Posterior vena cava (tissue), 2 donors: ENCODE measurements at places on chromosomes 16 and 17. TPM values are rescaled to one million over a fixed set of nuclear protein-coding genes. Genes with fewer than 3 reads are reported as not detected.

DNA sequence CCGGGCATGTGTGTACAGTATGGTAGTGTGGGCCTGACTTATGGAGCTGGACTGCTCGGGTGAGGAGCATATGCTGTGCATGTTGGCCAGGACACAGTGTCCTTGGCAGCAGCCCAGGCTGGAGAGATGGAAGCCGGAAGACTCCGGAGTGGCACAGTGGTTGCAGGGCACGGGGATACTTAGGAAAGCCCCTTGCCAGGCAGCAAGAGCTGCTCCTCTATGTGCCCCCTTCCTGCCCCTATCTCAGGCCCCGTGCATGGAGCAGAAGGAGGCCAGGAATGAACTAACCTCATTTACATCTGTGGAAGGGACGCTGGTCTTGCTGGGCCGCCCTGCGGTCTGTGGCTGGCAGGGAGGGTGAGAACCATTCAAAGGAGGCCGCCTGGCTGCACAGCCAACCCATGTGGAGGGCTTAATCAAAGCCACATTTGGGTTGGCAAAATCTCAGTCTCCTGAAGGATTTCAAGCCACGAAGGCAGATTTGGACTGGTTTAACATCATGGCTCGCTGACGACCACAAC, 32.2 kb upstream of the RCVRN start:
- no peak for DNase-seq

GRCh38 chr16:85535352-85536072, 77.6 kb upstream of the GSE1 start:
- DNase-seq = no peak

DNA sequence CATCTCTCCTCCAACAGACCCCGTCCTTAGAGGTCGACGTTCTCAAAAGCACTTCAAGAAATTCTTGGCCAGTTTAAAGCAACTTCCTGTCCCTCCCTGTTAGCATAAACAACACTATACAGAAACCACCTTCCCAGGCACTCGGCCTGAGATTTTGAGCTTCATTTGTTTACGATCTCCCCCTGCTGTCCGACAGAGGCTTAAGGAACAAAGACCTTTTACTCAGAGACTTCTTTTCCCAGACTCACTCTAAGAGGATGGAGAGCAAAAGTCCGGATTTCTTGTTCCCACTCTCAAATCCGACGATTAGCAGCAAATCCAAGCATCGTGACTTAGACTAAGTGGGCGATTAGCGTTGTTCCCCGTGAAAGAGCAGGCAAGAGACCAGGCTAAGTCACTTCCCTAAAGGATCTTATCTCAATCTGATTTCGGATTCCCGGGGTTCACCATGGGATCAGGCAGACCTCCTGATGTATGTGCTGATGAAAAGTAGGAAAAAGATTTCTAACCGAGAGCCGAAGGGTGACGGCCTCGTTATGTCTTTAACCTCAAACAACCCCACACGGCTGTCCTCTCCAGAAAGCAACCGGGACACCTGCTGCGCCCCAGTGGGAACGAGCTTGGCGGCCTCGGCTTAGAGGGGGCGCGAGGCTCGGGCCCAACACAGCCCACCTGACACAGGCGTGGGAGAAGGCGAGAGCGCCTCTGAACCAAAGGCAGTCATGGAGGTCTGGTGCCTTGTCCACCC, 598 bp downstream of the INPP5K start:
- no peak for DNase-seq

GRCh38 chr17:75640556-75641119, 7.4 kb downstream of the SMIM5 start:
- DNase-seq = no peak

DNA sequence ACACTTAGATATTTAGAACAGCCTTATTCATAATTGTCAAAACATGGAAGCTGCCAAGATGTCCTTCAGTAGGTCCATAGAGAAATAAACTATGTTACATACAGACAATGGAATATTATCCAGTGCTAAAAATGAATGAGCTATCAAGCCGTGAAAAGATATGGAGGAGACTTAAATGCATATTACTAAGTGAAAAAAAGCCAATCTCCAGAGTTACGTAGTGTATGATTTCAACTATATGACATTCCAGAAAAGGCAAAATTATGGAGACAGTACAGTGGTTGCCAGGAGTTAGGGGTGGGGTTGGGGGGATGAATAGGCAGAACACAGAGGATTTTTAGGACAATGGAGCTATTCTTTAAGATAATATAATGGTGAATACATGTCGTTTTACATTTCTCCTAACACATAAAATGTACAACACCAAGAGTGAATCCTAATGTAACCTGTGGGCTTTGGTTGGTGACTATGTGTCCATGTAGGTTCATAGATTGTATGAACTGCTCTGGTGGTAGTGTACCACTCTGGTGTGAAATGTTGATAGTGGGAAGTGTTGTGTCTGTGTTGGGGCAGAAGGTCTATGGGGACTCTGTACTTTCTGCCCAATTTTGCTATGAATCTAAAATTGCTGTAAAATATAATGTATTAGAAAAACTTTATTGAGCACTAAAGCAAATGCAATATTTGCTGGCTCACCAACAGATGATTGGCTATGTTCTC, 122.6 kb downstream of the USP22 start:
- no peak for DNase-seq

DNA sequence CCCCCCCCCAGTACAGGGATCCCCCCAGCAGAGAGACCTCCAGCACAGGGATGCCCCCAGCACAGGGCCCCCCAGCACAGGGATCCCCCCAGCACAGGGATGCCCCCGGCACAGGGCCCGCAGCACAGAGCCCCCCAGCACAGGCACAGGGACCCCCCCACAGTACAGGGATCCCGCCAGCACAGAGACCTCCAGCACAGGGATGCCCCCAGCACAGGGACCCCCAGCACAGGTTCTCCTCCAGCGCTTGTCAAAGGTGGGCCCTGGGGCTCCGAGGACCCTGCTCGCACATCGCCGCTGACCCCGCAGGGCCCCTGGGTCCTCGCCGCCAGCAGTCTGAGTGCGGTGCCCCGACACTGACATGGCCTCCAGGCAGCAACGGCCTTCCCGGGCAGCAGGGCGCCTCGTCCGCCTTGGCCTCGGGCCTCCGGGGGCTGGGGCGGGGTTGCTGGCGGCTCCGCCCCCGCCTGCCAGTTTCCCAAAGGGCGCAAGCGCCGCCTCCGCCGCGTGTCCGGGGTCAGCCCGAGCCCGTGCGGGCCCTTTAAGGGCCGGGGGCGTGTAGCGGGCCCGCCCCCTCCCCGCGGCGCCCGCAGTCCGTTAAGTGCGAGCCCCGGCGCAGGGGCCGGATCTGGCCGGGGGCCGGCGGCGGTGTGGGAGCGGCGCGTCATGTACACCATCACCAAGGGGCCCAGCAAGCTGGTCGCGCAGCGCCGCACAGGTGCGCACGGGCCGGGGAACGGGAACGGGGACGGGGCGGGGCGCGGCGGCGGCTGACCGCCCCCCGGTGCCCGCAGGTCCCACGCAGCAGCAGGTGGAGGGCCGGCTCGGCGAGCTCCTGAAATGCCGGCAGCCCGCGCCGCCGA, at the start of gene MCRIP2:
Gene MCRIP2 (plus strand): TSS at position 503 of the 863 bp plus-strand sequence. CDS start 164 bp downstream, at position 667.
- DNase-seq = peak; percentile 94

The CD7 gene
- 1.9 TPM for total RNA-seq
